ENCODE measurements at places on chromosomes 4 and X. TPM values are rescaled to one million over a fixed set of nuclear protein-coding genes. Genes with fewer than 3 reads are reported as not detected.

- no peak for DNase-seq
- H3K27me3 ChIP-seq, result no peaks in the 10 kb centered on the region
- H3K27ac ChIP-seq, result no peak overlapping the region
- H3K4me3 ChIP-seq, result peak overlapping the region; percentile 96
- H3K36me3 ChIP-seq, result no peaks in the 10 kb centered on the region
These were observed 1.7 kb downstream of the TMEM131L start for GRCh38 chr4:153467897-153468262.

GRCh38 chr4:77631276-77631675, 25.7 kb downstream of the CXCL13 start:
- H3K27ac ChIP-seq, result no peak overlapping the region
- DNase-seq, result no peak
- H3K27me3 ChIP-seq, result no peaks in the 10 kb centered on the region
- peaks cover 3% of the 10 kb centered on the region for H3K4me1 ChIP-seq

- H3K27me3 ChIP-seq, result no peaks in the 10 kb centered on the region
- H3K4me1 ChIP-seq, result peaks cover 4% of the 10 kb centered on the region
- no peaks in the 10 kb centered on the region for H3K36me3 ChIP-seq
- DNase-seq, result no peak
- no peak overlapping the region for H3K27ac ChIP-seq
These were observed 119.5 kb upstream of the JADE1 start for GRCh38 chr4:128690011-128690410.

SSX2 gene
- not detected for total RNA-seq

DNA sequence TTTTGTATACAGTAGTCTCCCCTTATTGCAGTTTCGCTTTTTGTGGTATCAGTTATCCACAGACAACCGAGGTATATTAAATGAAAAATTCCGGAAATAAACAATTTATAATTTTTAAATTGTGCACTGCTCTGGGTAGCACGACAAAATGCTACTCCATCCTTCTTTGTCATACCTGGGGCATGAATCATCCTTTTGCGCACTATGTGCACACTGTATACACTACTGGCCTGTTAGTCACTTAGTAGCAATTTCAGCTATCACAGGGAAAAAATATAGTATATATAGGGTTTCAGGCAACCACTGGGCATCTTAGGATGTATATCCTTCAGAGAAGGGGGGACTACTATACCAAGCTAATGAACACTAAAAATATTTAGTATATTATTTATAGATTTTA, 198.8 kb upstream of the FAT4 start:
- no peak overlapping the region for H3K27ac ChIP-seq
- H3K4me1 ChIP-seq, result no peaks in the 10 kb centered on the region
- no peaks in the 10 kb centered on the region for H3K36me3 ChIP-seq
- DNase-seq, result no peak
- no peak overlapping the region for H3K4me3 ChIP-seq

- H3K36me3 ChIP-seq, result no peaks in the 10 kb centered on the region
- peak; percentile 16 for DNase-seq
- H3K27ac ChIP-seq, result no peak overlapping the region
- H3K27me3 ChIP-seq, result no peaks in the 10 kb centered on the region
These were observed 2.2 kb downstream of the PPA2 start for GRCh38 chr4:105471566-105472176.

DNA sequence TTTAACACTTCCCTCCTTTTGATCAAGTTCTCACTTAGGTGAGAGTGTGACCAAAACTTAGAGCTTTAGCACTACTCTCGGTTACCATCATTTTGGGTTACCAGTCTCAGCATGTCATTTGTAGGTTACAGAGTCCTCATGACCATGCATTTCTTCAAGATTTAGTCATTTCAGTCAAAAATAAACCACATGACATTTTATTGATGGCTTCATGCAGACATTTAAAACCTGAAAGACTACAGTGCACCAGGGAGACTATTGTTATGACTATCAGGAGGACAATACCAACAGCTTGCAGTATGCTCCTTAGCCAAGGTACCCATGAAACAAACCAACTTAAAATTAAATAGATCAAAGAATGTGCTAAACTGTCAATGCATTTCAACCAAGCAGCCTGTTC, 498.1 kb upstream of the FSTL5 start:
- H3K4me1 ChIP-seq, result no peaks in the 10 kb centered on the region
- H3K27me3 ChIP-seq, result no peaks in the 10 kb centered on the region
- H3K4me3 ChIP-seq, result no peak overlapping the region
- DNase-seq, result no peak
- no peaks in the 10 kb centered on the region for H3K36me3 ChIP-seq

CABS1 gene
- not detected for total RNA-seq

All from thoracic aorta (tissue), 2 donors.